GM12891 (cell line): ENCODE measurements at places on chromosomes 6 and 20.

DNA sequence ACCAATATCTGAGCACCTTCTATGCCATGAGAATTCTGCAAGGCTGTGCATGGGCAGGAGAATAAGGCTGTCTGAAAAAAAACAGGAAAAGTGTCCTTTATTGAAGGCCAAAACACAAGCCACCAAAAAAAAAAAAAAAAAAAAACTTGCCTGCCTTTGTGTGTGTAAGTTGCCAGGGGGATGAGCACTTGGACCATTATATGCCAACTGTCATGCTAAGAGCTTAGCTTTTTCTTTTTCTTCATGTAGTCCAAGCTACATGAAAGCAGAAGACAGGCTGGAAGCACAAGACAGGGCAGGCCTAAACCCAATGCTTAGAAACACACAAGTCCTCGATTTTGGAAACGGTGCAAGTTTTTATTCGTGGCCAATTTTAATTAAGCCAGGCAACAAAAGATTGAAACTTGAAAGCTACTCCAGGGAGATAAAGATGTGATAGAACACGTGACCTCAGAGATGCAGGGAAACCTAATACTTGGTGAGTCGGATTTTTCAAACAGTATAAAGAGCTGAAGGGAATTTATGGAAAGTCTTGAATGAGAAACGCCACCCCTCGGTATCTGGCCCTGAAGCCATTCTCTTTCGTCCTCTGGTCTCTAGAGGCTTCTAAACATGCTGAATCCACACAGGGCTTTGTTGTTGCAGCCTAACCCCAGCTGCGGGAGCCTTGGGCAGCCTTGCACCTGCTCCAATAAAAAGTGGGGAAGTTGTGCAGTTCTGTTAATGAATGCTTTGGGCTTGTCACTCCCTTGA is 8.6 kb downstream of the BMP7 start:
- DNase-seq = no peak

DNA sequence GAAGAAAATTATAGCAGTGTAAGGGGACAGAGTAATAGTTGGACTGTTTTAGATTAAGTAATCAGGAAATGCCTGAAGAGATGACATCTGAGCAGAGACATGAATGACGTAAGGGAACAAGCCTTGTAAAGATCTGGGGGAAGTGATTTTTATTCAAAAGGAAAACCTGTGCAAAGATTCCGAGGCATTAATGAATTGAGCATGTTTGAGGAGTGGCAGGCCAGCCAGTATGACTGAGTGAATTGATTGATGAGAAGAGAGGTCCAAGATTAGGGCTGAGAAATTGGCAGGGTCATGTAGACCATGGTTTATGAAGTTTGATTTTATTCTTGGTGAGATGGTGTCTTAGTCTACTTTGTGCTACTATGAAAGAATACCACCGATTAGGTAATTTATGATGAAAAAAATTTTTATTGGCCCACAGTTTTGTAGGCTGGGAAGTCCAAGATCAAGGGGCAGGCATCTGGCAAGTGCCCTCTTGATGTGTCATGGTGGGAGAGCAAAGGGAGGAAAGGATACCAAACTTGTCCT is 95.1 kb downstream of the LIN28B start:
- no peak for DNase-seq

GRCh38 chr20:45011108-45011526 is 44.8 kb downstream of the STK4 start:
- no peak for DNase-seq

GRCh38 chr6:11008821-11009220 is 35.3 kb downstream of the ELOVL2 start:
- no peak for DNase-seq

DNA sequence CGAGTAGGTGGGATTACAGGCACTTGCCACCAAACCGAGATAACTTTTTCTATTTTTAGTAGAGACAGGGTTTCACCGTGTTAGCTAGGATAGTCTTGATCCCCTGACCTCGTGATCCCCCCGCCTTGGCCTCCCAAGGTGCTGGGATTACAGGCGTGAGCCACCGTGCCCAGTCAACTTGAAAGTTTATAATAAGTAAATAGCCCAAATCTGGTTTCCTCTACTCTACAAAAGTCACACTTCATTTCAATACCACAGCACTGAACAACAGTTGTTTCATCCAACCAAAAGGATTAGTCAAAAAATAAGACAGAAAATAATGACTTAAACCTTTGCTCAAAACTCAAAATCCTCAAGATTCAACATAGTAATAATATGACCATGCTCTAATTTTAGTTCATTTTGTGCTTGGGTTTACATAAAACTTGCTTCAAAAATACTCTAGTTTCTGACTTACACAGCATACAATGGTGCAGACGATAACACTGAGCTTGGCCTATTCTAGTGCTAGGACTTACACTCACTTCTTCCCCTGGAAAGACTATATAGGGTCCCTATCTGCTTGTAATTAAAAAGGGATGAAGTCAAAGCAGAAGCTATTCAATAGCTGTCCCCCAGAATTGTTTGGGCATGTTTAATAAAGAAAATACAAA is 56.7 kb downstream of the NT5E start:
- no peak for DNase-seq

DNA sequence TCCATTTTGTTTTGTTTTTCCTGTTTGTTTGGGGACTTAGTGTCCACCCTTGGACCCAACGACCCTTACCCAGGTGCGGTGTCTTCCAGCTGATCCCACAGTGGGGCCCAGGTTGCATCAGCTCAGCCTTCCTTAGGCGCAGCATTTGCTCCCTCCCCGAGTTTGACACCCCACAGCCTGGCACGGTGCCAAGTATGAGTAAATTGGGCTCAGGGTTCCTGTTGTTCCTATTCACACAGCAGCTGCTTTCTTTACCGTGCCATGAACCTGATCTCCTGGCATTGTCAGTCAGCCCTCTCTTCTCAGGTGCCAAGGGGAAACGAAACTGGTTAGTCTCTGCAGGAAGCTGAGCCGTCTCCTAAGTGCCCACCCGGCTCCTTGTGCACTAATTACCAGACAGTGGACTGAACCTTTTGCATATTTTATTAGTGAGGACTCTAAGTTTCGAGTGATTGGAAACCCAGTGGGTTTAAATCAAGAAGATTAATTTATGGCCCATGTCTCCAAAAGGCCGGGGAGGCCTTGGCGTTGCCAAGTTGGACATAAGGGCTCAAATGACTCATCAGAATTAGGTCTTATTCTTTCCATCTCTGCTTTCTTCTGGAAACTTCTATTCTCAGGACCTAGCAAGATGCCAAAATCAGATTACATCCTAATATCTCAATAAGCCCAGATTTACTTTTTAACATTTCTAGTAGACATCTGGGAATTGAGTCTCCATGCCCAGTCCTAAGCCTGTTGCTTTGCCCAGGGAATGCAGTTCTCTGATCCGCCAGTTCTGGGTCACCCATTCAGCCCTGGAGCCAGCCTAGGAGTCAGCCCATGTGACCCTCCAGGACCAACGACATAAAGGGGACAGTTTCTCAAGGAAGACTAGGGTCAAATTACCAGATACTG is 68.8 kb downstream of the TSHZ2 start:
- DNase-seq = no peak

DNA sequence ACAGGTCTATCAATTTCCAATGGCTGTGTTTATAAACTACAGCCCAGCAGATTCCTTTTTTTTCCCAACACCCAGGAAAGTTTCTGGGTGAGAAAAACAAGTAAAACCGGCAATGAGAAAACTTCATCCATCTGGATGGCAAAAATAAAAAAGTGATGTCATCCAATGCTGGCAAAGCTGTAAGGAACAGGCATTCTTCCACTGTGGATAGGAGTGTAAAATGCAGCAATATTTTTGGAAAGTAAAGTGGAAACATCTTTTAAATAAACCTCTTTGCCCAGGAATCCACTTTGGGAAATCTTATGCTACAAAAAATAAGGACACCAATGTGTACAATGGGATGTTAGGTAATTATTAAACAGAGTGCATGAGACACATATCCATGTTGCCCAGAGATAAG is 102.1 kb upstream of the NT5E start:
- no peak for DNase-seq

DNA sequence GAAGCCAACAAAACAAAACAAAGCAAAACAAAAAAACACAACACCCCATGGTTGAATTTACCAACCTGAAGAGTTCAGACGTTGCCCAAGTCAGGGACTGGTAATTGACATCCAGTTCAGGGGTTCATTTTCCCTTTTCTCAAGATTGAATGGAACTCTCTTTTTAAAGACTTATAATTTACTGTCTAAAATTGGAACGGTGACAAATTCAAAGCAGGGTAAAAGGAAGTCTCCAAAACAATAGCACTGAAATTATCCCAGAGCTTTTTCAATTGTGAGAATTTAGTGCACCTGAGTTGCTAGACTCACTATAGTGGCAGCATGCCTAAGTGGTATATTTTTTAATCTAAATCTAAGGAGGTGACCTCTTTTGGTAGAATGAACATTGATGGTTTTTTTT is 90.9 kb upstream of the PREP start:
- no peak for DNase-seq

DNA sequence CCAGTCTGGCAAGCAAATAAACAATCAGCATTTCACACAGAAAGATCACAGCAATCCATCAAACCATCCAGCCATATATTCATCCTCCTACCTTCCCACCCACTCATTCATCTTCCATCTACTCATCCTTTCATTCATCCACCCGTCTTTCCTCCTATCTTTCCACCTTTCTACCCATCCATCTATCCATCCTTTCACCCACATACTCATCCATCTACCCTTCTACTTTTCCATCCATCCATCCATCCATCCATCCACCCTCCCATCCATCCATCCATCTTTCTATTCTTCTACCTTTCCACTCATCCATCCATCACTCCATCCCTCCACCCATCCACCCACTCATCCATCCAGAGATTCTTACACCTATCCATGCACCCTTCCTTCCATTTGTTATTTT is 49.3 kb downstream of the KIAA0319 start:
- DNase-seq = no peak

- DNase-seq = no peak
Observed at GRCh38 chr6:113586413-113587077, 270.6 kb upstream of the MARCKS start.

DNA sequence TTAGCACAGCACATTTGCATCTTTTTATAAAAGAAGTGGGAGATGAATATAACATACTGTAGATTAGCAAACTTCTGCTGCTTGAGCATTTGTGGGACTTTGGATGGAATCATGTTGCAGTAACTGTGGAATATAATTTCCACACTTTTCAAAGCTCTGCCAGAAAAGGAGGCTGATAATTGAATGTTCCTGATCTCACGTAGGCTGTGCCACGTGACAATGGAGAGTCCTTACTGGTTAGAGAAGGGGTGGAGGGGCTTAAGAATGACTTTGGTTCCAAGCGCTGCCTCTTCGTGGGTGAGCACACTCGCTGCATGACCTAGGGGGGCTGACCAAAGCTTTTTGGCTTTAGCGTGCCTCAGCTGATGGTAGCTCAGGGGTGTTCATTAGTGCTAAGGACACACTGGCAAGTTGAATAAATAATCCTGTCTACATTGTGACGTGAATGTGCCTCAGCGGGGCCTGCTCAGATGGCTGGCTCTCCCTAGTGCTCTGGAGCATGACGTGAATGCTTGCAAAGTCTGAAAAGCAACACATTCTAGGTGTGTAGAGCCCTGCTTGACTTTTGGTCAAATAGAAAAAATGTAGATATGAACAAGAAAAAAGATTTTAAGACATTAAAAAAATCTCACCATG is 15.0 kb downstream of the WRNIP1 start:
- no peak for DNase-seq

DNA sequence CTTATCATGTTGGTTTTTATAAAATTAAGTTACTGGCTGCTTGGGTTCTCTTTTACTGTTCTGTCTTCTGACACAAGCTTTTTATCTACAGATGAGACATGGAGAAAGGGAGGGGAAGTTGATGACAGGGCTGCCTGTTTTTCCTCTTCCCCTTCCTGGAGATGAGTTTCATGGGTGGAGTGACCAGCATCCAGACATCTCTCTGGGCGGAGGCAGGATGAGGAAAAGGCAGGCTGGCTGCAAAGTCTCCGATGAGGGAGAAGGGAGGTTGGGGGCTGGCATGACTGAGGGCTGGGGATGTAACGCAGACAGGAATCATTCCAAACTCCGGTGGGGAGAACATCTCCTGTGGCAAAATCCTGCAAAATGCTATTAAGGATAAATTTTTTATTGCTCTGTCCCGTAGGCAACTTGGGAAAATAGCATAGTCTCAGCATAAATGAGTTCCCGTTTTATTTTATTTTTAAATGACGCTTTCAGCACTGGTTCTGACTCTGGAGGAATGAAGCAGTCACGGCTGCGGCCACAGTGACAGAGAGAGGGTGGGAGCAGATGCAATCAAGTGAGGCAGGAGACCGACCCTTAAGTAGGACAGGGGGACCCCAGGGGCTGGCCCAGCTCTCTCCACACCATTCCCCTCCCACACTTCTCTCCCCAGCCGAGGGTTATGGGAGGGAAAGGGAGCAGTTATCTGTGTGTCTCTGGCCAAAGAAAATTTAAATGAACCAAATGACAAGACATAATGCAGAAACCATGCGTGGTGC is 108.8 kb upstream of the PMEPA1 start:
- no peak for DNase-seq

DNA sequence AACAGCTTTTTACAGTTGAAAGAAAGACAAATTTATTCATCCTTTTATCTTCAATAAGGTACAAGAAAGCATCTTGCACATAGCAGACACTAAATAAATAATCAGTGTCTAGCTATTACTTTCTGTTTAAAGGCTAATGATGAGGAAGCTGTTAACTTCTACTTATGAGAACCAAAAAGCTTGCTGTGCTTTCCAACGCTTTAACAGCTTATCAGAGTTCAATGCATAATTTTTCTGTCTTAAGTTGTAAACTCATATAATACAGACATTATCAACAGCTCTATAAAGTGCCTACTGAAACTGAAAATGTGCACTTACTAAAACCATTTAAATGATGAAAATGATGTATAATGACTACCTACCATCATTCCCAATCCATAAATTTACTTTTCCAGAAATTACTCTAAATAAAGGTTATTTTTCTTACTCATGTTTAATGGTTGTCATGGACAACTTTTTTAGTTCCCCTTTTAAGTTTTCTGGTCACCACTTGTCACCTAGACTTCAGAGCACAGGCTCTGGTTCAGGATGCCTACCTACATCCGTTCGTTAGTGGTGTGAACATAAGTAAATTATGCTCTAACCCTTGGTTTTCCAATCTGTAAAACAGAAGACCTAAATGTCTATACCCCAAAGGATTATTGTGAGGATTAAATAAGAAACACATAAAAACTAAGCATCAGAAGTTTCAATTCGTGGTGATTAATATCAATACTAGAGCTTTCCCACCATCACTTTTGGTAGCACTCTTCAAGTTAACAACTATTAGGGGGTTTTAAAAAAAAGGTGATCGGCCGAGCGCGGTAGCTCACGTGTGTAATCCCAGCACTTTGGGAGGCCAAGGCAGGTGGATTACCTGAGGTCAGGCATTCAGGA is 8.0 kb downstream of the PNISR start:
- no peak for DNase-seq

- peak; percentile 71 for DNase-seq
Observed at GRCh38 chr20:59933849-59934585, 580 bp upstream of the SYCP2 start.

DNA sequence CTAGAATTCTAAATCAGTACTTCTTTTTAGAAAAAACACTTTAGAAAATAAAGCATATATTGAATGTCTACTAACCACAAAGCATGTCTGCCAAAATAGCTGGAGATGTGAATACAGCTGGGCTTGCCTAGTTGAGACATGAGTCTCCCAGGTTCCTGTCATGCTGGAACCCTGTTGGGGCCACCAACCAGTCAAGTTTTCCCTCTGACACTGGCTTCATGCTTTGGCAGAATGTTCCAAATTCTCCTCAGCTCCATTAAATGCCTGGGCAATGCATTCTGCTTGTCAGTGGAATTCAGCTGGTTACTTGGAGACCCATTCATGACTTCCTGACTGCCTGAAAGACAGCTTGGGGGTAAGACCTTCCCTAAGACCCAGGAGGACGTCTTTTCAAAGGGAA is 87.2 kb downstream of the PRND start:
- DNase-seq = no peak

- DNase-seq = no peak
Observed at GRCh38 chr6:155497273-155497672, 41.6 kb upstream of the NOX3 start.
